Effector memory CD8-positive, alpha-beta T cell (primary cell): ENCODE measurements at places on chromosomes 5 and 9.

GRCh38 chr9:87685871-87686519 lies 39.9 kb upstream of the CTSL start:
- no peak for DNase-seq

GRCh38 chr5:98433022-98433421 lies 340.4 kb upstream of the RGMB start:
- no peak for DNase-seq

- DNase-seq: no peak
Measured at GRCh38 chr5:73482383-73483136, 15.7 kb upstream of the BTF3 start.

GRCh38 chr9:100160021-100160420 lies 61.0 kb downstream of the INVS start:
- no peak for DNase-seq

DNA sequence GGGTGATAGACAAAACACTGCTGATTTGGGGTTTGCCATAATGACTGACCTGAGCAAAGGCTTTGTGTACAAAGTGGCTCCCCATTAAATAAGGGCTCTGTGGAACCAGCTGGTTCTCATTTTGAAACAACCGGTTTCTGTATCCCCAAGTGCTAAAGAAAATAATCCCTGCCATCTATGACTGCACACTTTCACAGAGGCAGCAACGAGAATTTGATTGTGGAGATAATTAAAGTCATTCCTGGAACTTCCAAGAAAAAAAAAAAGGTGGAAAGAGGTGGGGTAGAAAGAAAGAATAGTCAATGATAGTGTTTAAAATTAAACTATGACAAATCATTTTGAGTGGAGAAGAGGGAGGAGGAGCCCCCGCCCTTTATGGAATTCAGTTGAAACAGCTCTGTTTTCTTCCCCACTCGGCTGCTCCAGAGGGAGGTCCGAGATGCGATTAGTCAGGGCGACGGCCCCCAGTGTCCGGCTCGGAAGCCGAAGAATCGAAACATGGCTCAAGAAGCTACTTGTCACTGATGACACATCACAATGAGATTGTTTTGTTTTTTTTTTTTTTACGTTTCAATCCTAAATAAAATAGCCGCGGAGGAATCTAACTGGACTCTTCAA lies 38.4 kb downstream of the EBF1 start:
- no peak for DNase-seq

GRCh38 chr5:178433273-178433775 lies 156.9 kb downstream of the COL23A1 start:
- no peak for DNase-seq
